Right ventricle myocardium inferior (tissue), 1 donor: ENCODE measurements at places on chromosomes 16 and 17.
A peak's percentile ranks its signal among the peaks of the same experiment; 100 is the strongest.

- no peak for DNase-seq
Observed at GRCh38 chr17:48259694-48260291, 152.2 kb downstream of the SNX11 start.

DNA sequence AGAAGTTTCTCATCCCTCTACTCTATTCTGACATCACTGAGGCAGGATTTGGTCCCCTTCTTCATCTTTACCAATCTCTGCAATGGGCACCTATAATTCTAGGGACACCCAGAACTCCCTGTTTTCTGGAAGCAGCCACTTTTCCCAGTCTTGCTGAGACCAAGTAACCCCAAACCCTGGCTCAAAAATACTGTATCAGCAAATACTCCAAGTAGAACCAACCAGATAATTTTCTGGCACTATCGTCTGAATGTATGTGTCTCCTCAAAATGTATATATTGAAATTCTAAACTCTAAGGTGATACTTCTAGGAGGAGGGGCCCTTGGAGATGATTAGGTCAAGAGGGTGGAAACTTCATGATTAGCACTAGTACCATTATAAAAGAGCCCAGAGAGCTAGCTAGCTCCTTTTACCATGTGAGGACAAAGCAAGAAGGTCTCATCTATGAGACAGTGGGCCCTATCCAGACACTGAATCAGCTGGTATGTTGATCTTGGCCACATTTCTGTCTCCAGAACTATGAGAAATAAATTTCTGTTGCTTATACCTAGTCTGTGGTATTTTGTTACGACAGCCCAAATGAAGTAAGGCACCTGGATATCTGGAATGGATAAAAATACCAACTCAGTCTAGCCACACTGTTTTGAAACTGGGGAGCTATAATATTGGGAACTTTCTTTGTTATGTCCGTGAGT is 464.4 kb downstream of the CDH11 start:
- DNase-seq: no peak

GRCh38 chr17:73495641-73496040 is 148.6 kb downstream of the SDK2 start:
- DNase-seq: no peak

DNA sequence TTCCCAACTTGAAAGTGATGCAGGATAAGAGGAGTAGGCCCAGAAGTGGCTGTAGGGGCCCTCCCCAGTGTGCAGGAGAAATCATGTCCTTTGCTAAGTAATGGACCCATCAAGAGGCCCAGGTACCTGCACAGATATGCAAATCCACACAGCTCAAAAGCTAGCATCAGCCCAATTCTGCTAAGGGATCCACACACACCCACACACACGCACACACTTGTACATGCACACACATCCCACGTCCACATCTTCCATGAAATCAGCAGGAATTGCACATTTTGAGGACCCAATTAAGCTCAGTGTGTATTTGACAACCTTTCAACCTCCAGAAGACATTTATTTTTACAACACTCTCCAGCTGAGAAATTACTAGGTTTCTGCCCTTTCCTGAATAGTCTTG is 184.8 kb downstream of the C16orf78 start:
- DNase-seq: no peak

DNA sequence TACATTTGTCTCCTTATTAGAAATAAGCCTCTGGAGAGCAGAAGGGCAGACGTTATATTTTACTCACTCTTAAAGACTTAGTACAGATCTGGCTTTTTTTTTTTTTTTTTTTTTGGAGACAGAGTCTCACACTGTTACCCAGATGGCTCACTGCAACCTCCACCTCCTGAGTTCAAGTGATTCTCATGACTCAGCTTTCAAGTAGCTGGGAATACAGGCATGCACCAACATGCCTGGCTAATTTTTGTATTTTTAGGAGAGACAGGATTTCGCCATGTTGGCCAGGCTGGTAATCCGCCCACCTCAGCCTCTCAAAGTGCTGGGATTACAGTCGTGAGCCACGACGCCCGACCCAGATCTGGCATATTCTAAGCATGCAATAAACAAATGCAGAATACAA is 36.4 kb upstream of the TMEM97 start:
- no peak for DNase-seq

- DNase-seq: no peak
Observed at GRCh38 chr16:29812754-29813643, 1.0 kb downstream of the PRRT2 start.

- no peak for DNase-seq
Observed at GRCh38 chr17:63311416-63311937, 134.6 kb downstream of the CYB561 start.

DNA sequence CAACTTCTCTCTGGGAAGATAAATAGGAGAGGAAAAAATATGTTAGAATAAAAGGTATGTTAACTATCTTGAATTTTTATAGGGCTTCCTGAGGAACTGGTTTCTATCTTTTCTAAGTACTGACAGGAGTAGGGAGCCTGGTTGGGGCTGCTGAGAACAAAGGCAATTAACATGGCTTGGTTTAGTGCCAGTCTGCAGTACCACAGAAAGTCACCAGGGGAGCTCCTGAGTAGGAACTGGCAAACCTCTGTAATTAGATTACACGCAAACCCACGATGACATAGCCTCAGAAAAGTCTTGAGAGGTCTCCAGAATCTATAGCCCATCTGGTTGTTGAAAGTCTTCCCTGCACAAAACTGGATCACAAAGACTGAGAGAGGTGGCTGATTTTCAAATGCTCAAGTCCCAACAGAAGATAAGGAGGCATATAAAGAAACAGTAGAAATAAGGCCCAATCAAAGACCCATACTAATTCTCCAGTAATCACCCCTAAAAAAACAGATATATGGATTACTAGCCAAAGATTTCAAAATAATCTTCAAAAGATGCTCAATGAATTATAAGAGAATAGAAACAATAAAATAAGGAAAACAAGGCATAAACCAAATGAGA is 11.7 kb upstream of the CNTNAP4 start:
- no peak for DNase-seq

DNA sequence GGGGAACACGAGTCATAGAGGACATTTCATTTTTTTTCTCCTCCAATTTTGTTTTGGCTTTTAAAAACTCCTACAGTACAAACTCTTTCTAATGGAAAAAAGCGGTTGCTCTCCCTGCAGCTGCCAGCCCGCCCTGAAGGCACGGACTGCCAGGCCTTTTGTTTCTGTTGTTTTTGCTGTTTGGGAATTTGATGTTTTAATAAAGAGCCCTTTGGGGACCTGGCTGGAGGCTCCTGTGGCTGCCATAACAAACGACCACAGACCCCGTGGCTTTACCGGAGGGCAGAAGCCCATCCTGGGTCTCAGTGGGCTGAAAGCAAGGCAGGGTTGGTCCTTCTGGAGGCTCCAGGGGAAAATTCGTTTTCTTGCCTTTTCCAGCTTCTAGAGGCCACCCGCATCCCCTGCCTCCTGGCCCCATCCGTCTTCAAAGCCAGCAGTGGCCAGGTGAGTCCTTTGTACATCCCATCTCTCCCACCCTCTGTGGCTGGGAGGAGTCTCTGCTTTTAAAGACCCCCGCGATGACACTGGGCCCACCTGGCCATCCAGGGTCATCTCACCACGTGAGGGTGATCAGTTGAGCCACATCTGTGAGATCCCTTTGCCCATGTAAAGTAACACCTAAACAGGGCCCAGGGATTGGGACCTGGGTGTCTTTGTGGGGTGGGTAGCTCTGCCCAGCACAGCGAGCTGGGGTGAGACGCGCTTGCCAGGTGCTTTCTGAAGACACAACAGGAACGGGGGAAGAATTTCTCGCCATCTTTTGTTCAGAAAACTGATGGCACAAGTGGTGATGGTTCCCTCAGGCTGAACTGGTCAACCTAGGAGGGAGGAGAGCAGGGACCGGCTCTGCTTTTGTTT is 113.9 kb downstream of the BANP start:
- no peak for DNase-seq

DNA sequence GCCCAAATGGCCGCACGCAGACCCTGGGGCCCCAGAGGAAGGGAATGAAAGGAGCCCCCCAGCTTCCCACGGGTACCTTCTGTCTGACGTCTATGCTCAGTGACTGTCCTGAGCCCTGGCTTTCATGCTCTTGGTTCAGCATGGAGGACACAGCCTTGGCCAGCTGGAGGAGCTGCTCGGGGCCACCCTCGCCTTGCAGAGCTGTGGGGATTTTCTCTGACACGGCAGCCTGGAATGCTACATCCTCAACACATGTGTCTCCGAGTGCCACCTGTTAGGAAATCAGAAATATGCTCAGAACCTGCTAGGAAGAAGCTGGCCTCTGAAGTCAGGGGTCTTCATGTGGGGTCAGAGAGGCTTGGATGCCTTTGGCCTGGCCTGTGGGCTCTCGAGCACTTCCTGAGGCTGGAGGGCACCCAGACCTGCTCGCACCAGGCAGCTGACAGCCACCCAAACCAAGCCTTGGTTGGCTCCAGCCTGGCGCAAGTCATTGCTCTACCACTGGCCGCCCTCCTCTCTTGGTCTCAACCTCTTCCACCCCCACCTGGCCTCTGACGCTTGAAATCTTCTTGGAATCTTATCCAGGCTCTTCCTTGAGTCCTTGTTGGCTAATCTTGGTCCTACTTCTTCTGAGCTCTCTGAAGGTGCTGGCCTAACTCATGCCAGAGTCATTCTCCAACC is 63.7 kb upstream of the BCO1 start:
- no peak for DNase-seq

DNA sequence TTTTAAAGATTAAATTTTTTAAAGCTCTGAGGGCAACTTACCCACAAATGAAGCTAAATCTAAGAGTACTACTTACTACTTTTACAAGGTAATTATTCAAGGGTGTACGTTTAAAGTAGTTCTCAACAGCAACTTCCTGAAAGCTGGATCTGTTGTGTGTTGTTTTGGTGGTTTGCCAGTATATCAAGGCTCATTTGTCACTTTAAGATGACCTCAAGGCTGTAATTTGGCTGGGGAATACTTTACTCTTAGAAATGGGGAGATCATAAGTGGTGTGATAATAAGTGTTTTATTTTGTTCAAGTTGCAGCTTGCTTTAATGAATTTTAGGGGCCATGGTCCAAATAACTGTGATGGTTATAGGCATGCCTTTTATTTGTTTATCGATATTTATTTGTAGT is 30.4 kb downstream of the AP2B1 start:
- no peak for DNase-seq

DNA sequence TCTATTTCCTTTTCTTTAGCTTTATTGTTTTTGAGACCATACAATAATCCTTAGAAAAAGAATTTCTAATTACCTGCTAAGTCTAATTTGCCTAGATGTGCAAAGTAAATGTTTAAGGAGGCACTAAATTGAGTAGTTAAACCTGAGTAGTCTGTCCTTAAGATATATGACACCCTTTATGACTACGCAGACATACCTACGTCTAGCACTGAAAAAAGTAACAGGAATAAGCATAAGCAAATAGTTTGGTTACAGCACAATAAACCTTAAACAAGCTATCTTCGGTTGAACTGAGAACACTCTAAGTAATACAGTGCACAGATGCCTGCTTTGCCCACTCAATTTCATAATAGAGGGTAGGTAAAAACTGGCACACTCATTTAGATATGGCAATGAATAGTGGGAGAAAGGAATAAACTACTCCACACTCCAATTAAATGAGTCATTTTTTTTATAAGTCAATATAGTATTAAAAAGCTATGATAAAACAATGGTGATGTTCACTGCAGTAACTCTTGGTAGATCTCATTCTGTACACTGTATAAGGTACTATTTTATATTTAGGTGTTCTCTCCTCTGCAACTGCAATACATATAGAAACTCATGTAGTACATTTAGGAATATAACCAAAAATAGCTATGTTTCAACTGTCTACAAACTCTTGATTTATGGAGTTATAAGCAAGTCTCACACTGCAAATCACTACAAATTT is 19.7 kb upstream of the INTS2 start:
- no peak for DNase-seq

GRCh38 chr16:26348095-26348494 is 656.3 kb downstream of the HS3ST4 start:
- no peak for DNase-seq

GRCh38 chr16:31877876-31878642 is 4.5 kb downstream of the ZNF267 start:
- DNase-seq: no peak

DNA sequence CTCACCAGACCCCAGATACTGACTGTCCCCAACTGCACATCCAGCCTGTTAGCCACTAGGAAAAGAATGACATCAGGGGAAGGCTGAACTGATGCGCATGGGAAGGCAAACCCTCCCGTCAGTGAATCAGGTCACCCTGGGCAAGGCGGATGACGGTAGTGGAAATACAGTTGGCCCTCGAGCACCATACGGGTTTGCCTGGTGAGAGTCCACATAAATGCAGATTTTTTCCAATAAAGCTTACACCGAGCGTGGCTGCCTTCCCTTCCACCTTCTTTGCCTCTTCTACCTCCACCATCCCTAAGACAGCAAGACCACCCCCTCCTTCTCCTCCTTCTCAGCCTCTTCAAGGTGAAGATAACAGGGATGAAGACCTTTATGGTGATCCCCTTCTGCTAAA is 236.1 kb upstream of the TNRC6C start:
- no peak for DNase-seq

GRCh38 chr16:16033208-16033717 is 83.8 kb downstream of the ABCC1 start:
- DNase-seq: no peak

GRCh38 chr17:57671667-57672632 is 73.1 kb downstream of the CCDC182 start:
- DNase-seq: peak; percentile 88

- DNase-seq: peak; percentile 25
Observed at GRCh38 chr17:80887639-80888175, 103.9 kb upstream of the CHMP6 start.

DNA sequence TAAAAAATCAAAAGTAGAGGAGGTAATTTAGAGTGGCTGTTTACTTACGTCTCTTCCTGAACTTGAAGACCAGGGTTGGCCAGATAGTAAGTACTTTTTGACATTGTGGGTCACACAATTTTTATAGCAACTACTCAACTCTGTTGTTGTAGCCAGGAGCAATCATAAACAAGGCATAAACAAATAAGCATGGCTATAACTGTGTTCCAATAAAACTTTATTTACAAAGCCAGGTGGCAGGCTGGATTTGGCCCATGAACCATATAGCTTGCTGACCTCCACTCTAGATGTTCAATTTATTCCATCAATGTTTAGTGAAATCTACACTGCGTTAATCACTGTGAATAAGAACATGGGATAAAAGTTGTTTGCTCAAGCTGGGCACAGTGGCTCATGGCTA is 500.4 kb upstream of the ERCC4 start:
- DNase-seq: no peak

DNA sequence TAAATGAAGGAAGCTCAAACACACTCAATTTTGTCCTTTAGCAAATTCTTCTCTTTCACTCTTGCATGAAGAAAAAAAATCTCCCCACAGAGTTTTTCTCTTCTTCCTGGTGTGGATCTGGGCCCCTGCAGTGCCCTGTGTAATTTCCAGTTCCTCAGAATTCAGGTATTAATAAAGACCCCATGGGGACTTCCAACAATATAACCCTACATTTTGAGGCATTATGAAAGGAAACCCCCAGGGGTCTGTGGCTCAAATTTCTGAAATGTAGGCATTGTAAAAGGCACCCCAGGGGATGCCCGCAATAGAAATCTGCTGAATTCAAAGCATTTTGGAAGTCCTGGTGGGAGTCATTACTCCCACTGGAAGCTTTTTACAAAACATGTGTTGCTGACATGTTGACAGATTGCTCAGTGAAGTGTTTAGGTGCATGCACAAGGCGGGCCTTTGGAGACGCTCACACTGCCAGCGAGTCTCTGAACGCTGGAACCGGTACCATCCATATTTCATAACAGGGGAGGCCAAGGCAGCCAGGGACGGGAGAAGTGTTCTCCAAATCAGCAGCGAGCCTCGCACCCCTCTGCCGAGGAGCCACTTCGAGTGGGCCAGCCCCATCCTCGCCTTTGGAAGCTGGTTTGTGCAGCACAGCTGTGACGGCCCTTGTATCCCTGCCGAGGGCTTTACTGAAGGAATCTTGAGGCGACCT is 154.0 kb downstream of the ZNF423 start:
- peak; percentile 87 for DNase-seq

- DNase-seq: no peak
Observed at GRCh38 chr17:79146562-79146961, 71.9 kb downstream of the ENGASE start.
